ENCODE measurements at places on chromosomes 12 and 14.

- DNase-seq: no peak
Observed at GRCh38 chr14:55436519-55436918, 3.9 kb downstream of the TBPL2 start.

DNA sequence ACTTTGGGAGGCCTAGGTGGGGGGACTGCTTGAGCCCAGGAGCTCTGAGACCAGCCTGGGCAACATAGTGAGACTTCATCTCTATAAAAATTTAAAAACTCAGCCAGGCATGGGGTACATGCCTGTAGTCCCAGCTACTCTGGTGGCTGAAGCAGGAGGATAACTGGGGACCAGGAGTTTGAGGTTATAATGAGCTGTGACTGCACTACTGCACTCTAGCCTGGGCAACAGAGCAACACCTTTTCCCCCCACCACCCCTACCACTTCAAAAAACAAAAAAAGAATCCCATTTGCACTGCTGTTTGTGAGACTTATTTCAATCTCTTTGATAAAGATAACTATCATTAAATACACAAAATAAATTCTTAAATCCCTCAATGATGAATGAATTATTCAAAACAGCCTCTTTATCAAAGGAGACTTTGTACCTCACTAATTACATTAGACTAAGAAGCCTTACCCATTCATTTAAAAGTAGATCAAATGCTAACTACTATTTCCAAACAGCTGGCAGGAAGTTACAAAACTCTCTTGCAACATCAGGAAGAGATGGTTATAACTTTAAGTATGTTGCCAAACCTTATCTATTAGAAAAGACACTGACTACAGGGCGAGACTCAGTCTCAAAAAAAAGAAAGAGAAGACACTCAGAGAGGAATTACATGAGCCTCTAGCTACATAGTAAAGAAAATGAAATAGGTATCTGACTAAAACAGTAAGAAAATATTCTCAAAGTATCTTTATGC, 14.7 kb downstream of the BLTP3B start:
- DNase-seq: no peak

GRCh38 chr14:68636597-68636996, 156.3 kb downstream of the ZFP36L1 start:
- DNase-seq: no peak

DNA sequence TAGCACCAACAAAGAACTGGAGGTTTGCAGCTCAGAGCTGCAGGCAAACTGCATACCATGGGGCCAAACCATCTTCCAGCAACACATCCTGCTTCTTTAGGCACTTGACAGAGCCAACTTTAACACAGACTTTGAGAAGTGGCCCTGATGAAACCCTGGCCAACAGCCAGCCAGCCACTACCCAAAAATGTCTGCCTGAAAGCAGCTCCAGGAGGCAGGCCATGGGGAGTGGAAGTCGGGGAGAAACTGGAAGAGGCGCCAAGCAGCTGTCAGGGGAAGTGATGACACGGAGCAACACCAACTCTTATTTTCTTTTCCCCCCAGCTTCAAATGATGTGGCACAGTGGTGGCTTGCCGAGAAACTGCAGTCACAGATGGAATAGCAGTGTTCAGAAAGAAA, 110.9 kb upstream of the PLXNC1 start:
- no peak for DNase-seq

GRCh38 chr12:104788840-104789271, 169.2 kb downstream of the SLC41A2 start:
- no peak for DNase-seq

DNA sequence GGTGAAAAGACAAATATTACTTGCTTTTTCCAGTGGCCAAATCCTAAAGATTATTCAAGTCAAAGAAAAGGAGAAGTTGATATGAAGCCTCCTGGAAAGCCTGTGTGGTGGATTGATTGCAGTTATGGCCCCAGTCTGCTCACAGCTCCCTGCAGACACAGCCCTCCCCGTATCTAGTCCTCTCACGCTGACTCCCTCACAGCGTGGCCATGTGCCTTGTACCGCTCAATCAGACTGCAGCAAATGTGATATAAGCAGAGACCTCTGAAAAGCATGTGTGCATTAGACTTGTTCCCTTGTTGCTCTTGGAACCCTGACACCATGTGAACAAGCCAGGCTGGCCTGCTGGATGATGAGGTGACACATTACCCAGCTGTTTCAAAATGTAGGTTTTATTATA, 398.0 kb upstream of the GARIN6 start:
- no peak for DNase-seq

DNA sequence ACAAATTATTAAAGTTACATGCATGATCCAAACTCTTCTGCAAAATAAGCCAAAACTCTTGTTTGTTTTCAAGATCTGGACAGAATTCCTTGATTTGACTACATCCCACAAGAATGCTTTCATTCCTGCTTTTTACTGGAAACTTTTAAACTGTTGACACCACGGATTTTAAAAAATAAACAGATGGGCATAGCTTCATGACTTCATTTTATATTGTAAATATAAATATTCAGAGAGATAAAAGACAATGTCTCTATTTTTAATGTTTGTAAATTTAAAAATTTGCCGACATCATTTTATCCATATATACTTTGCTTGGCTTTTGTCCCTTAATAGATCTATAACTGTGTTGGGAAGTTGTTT, 134.3 kb upstream of the DCN start:
- no peak for DNase-seq

DNA sequence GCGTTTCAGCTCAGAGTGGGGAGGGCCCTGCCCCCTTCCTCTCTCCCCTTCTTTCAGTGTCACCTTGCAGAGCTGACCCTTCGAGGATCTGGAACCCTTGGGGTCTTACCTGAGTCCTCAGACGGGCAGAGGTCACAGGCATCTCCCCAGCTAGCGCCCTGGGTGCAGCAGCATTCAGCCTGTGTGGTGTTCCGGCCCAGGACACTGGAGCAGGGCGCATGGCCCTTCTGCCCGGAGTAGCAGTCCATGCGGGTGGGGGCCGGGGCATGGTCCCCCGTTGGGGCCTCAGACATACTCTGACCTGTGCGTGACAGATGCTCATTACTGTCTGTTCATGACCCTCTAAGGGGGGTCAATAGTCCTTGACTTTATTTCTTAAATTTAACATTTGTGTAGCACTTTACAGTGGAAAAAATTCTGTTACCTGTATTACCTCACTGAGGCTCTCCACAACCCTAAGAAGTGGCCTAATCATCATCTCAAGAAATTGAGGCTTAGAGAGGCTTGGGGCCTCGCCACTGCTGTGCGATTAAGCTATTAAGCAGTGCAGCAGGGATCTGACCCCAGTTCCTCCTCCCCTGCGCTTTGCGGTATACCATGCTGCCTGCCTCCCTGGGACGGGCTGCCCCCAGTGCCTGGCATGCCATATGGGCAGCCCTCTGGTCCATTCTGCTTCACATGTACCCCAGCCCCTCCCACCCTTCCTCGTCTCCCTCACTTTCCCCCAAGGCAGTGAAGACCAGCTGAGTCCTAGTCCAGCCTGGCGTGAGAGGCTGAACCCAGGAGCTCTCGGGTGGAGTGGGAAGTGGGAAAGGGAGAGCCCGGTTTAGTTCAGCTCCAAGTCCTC, 11.5 kb downstream of the ISCA2 start:
- no peak for DNase-seq

GRCh38 chr14:52006361-52006760, 17.0 kb downstream of the RTRAF start:
- no peak for DNase-seq
